RPMI8226 (cell line): ENCODE measurements at places on chromosomes 7 and 10.

- DNase-seq, result peak; percentile 5
Measured at GRCh38 chr10:91901784-91902677, 7.3 kb downstream of the FGFBP3 start.

DNA sequence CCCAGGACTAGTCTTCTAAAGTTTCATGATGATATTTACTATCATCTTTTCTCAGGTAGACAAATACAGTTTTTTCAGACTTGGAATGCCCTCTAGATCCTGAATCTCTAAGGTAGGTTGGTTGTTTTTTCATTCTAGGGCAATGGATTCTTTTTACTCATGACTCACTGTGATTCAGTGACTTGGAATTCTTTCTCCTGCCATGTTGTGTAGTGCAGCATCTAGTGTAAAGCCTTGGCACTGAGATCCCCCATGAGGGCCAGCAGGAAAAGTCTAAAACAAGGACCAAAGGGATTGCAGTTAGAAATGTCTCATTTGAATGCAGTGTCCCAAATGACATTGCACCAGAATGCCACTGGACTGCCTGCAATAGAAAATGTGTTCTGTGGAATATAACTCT lies 430.4 kb downstream of the NEBL start:
- no peak for DNase-seq

DNA sequence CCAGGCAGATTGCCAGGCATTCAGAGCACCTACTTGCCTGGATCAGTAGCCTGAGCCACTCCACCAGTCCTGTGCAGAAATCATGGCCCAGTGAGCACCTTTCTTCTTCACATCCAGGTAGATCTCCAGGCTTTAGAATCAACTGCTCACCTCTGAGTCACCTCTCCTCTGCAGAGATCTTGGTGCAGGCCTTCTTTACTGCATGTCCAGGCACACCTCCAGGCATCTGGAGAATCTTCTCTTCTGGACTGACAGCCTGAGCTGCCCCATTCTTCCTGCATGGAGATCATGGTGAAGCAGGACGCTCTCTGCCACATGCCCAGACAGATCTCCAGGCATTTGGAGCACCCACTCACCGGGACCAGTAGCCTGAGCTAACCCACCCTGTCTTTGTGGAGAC lies 894.5 kb upstream of the MBL2 start:
- no peak for DNase-seq

DNA sequence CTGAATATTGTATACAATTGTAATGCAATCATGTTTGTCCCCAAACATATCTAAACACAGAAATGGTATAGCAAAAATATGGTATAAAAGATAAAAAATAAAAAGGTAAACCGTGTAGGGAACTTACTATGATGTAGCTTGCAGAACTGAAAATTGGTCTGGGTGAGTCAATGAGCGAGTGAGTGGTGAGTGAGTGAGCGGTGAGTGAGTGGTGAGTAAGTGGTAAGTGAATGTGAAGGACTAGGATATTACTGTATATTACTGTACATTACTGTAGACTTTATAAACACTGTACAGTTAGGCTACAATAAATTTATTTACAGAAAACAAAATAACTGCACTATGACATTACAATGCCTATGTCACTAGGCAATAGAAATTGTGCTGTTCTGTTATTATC lies 1163.2 kb upstream of the SORCS1 start:
- no peak for DNase-seq

DNA sequence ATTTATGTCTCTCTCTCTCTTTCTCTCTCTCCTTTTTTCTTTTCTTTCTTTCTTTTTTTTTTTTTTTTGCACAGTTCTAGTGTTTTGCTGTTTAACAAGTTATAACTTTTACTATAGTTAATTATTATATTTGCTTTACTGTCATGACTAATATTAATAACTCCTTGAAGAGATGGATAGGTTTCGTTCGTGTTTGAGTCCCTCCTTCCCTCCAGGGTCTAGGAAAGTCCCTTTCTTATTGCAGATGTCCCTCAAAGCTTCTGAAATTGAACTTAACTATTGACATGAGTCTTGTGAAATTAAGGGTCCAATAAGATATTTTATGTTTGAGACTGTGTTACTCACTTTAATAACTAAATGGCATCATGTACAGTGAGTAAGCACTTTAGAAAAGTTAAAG lies 131.4 kb downstream of the PLXDC2 start:
- DNase-seq, result no peak
